ENCODE measurements at places on chromosomes 7 and 10.

GRCh38 chr7:132402096-132402495 lies 174.2 kb downstream of the PLXNA4 start:
- DNase-seq: no peak

DNA sequence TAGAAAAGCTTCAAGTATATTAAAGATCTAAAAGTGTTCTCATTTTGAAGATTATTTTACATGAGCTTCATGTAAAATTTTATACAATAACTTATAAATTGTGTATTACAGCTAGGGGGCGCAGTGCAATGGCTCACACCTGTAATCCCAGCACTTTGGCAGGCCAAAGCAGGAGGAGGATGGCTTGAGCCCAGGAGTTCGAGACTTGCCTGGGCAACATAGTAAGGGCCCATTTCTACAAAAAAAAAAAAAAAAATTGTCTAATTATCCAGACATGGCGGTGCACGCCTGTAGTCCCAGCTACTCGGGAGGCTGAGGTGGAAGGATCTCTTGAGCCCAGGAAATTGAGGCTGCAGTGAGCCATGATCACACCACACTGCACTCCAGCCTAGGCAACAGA lies 16.6 kb downstream of the ACBD5 start:
- DNase-seq: peak; percentile 9

DNA sequence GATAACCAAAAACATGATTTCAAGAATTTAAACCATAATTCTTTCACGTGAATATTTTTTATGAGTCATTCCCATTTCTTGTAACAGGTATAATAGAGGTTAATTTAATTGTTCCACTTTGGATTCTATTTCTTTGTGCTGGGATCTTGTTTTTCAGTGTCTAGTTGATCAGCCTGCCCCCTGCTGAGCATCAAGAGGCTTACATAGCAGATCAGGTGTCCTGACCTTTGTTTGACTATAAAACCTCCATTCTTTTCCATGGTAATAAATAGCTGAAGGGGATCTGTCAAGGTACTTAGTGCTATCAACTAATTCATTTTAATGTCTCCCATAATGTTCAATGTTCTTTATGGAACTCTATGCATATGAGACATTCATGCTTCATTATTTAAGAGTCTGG lies 4.9 kb downstream of the COL17A1 start:
- DNase-seq: peak; percentile 9

DNA sequence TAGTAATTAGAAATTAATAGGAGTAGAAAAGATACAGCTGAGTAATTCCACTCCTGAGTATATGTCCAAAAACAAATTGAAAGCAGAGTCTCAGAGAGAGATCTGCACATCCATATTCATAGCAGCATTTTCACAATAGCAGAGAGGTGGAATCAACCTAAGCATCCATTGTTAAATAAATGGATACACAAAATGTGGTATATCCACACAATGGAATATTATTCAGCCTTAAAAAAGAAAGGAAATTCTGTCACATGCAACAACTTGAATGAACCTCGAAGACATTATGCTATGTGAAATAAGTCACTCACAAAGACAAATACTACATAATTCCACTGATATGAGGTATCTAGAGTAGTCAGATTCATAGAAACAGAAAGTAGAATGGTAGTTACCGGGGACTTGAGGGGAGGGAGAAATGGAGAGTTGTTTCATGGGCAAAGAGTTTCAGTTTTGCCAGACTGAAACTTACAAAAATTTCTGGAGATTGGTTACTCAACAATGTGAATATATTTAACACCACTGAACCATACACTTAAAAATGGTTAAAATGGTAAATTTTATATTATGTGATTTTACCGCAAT lies 18.4 kb downstream of the VTI1A start:
- DNase-seq: no peak

- DNase-seq: no peak
Observed at GRCh38 chr7:88001744-88002530, 67.9 kb downstream of the ADAM22 start.

GRCh38 chr10:102804382-102805055 lies 32.7 kb downstream of the CYP17A1 start:
- DNase-seq: no peak

GRCh38 chr10:101961591-101962498 lies 94.1 kb downstream of the ARMH3 start:
- DNase-seq: no peak

DNA sequence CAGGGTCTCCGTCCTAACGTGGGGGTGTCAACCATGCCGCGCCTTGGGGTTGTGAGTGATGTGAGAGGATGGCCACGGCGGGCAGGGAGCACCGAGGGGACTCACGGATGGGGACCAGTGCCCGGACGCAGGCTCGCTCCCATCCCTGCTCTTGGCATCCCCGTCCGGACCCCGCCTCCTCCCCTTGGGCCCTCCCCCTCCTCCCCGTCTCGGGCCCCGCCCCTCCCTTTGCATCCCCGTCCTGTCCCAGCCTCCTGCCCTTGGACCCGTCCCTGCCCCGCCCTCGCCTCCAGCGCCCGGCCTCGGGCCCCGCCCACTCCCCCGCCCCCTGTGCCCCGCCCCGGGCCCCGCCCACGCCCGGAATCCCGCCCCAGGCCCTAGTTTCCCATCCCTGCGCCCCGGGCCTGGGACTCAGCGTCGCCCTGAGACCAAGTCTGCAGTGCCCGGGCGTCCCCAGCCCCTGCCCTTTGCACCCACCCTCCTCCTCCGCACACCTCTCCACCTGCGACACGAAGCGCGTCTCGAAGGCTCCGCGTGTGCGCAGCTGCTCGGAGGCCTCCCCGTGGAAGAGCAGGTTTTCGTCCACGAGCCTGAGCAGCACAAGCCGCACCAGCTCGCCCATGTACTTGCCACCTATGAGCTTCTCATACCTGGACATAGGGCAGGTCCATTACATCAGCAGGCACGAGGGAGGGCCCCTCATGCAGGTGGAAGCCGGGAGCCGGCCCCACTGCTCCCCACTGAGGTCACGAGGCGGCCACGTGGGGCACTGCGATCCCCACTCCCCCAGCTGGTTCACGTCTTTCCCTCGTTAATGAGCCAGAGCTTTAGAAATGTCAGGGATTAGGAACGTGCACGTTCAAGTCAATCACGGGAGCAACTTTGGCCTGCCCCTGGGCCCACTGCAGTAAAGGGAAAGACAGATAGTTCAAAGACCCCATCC lies 5.1 kb upstream of the MYL7 start:
- DNase-seq: no peak

DNA sequence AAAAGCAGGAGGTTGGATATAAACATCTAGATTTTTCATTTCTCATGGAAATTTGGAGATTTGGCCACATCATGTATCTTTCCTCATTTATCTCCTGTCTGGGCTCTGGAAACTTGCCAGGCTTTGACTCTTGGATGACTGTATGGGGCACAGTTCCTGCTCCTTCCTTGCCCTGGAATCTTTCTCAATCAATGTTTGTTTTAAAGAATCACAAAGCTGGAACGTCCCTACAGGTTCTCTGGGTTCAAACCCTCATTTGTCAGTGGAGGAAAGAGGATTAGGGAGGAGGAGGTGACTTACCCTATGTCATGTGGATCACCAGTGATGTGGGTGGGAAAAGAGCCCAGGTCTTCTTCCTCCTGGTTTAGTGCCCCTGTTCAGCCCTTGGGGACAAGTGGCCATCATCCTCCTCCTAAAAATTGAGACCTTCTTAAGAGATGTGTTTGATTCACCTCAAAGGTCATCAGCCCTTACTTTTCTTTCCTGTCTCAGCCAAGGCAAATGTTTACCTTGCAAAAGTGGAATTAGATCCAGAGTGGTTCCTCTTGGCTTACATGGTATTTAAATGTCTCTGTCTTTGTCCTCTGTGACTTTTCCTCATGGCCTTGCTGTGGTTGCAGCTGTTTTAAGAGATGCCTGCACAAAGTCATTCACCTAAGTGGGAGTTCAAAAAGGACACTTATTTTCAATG lies 38.8 kb upstream of the PDZD8 start:
- DNase-seq: no peak

DNA sequence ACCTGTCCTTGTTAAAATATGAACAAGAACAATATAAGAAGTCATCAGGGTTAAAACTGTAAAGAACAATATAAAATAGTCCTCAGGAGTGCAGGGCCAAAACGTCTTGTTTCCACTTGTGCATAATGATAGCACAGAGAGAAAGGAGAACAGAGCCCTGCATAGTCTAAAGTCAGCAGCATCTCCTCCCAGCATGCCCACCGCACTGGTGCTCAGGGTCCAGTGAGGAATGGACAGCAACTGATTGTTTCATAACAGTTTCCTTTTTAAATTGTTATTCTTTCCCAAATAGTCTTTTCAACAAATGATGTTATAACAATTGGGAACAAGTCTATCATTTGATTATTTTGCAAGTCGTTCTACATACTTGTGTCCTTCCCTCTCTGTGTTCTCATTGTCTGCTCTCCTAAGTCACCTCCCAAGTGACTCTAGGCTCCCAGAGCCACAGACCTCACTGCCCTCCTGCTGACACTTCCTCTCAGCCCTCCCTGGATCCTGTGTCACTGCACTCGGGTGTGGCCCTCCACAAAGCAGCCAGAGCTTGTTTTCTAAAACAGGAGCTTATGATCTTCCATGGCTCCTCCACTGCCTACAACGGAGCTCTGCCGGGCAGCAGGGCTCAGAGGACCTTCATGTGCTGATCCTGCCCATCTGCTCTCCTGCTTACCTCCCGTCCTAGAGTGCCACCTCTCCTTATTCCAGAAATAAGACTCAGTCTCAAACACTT lies 27.6 kb downstream of the COBL start:
- no peak for DNase-seq

- no peak for DNase-seq
Observed at GRCh38 chr10:59376846-59377245, 14.5 kb upstream of the FAM13C start.

DNA sequence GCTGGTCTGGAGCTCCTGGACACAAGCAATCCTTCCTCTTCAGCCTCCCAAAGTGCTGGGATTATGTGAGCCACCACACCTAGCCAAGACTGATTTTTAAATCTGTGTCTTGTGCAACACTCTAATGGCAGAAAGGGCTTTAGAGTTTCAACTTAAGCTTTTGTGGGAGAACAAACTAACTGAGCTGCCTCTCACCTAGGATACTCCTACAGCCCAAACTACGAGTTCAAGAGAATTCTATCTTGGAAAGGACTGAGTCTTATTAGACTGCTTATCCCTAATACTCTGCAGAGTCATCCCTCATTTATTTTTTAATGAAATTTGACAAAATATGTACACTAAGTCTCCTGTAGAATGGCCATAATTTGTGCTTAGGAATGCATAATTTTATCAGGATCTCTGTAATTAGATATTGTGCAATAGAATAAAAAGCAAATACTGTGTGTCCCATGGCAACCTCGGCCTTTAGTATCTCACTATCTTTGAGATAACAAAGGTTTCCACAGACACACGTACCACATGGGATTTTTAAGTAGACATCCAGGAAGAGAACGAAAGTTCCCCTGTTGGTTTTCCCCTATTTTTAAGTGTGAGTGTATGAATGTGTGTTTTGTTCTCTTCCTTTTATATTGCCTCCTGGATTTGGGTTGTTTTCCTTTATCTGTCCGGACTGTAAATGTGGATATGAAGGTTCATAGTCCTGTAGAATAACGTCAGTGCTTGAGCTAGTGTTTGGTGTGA lies 199.4 kb upstream of the TCF7L2 start:
- no peak for DNase-seq

GRCh38 chr10:80580638-80581468 lies 43.2 kb downstream of the SH2D4B start:
- DNase-seq: no peak

GRCh38 chr10:99929360-99929759 lies 80.4 kb downstream of the DNMBP start:
- DNase-seq: no peak

GRCh38 chr10:78478919-78479318 lies 445.3 kb downstream of the RPS24 start:
- DNase-seq: no peak

- no peak for DNase-seq
Observed at GRCh38 chr10:73875139-73875475, 752 bp upstream of the CAMK2G start.

DNA sequence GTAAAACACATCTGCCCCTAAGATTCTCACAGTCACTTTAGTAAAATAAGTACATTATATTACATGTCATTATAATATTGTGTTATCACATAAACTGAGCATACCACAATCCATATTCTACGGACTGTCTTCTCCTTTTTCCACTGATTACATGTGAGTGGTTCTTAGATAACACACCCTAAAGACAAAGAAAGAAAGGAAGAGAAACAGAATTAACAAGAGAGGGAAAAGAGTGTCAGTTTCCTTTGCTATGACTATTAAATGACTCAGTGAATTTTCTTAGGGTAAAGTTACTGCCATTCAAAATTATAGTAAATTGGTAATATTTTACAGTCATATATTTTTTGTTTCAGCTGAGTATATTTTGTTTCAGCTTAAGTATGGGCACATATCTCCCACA lies 268.3 kb downstream of the TWIST1 start:
- no peak for DNase-seq

- DNase-seq: no peak
Observed at GRCh38 chr10:117540640-117541404, 1.7 kb upstream of the EMX2 start.

DNA sequence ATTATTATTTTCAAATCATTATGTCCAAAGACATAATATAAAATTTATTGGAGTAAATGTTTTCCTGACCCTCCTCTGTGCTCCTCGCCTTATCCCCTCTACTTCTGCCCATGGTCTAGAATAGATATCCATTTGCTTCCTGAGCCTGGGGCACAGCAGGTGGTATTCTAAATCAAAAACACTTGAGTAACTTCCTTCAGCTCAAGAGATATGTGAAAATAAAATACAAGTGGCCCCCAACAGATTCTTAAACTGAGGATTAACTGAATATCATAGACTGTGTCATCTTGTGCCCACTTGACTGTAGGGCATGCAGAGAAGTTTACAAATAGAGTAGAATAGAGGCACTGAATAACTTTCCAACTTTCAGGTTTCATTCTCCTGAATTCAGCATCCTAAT lies 59.1 kb downstream of the HGF start:
- DNase-seq: no peak

- peak; percentile 8 for DNase-seq
Observed at GRCh38 chr10:78165617-78166016, 132.0 kb downstream of the RPS24 start.

DNA sequence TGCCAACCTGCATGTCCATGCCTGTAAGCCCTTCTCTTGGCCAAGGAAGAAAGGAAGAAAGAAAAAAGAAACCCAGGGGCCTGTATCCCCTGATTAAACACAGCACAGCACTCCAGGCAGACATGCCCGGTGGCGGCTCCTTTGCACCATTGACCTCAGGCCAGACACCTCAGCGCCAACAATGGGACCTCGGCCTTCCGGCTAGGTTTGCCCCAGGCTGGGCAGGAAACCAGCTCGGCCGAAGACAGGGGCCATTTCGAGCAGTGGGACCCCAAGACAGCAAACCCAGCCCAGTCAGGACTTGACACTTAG lies 2.8 kb downstream of the HOXA10 start:
- DNase-seq: no peak

- no peak for DNase-seq
Observed at GRCh38 chr7:89064831-89065230, 269.3 kb upstream of the TEX47 start.

DNA sequence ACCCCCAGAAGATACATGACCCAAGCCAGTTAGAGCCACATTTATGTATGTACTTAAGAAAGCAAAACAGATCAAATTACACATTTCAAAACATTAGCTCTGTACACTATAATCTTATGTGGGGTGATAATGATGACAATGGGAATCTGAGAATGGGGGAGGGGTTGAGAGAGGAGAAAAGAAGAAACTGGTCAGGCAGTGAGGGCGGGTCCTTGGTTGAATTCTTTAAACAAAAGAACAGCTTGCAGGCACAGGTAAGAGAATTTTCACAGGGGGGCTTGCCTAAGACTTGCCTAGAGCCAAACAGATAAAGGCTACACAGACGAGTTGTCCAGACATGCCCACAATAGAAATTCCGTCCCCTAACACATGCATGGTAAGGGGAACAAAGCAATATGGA lies 76.8 kb upstream of the PTER start:
- no peak for DNase-seq

Data from SW 1271 (cell line).